ENCODE measurements at places on chromosomes 6 and 20. TPM values are rescaled to one million over a fixed set of nuclear protein-coding genes. Genes with fewer than 3 reads are reported as not detected.

Gene SYCP2
- polyA plus RNA-seq: 0.24 TPM

GRCh38 chr6:126807876-126808275 is 310.6 kb upstream of the RSPO3 start:
- DNase-seq: no peak

- no peak for DNase-seq
Measured at GRCh38 chr6:126959765-126960164, 158.7 kb upstream of the RSPO3 start.

DNA sequence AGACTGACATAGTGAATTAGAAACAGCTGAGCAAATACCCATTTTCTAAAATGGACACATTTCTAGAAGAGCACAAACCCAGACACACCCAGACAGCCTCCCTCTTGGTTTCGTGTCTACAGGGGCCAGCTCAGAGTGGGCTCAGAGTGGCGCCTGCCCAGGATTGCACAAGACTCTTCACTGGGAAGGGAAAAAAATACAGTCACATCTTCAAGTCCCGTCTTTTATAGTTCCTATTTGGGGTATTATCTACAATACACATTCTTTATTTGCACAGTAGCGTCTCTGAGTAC is 246.1 kb upstream of the AFDN start:
- no peak for DNase-seq

DNA sequence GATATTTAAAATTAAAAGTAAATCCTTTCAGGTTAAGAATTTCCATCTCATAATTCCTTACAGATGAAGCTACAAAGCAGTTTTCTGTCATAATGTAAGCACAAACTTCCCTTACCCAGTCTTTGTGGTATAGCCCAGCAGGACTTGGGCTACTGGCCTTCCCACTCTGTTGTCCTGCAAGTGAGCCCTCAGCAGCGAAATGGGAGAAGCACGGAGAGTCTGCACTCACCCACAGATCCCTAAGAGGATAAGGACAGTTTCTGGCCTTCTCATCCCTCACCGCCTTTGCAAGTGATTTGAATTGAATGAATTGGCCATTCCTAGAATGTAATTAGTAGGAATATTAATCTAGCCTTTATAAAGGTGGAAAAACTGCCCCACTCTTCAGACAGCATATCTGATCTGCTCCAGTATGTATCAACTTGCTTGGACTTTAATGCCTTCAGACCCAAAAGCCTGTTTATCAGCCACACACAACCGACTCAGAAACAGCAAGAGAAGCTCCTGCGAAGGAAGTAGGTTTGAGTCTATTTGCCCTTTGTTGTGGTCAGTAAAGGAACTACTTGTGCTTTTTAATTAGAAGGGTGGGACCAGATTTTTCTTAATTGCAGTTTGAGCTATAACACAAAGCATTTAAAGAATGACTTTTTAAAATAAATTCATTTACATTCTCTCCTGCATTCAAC is 29.9 kb upstream of the PRDM1 start:
- DNase-seq: no peak

GRCh38 chr6:110614586-110614985 is 138.2 kb upstream of the SLC22A16 start:
- DNase-seq: no peak

Data from AG04450 (cell line).